RKO (cell line): ENCODE measurements at places on chromosomes 2 and 18.

GRCh38 chr2:25257032-25257552, 84.6 kb downstream of the DNMT3A start:
- no peak for DNase-seq

DNA sequence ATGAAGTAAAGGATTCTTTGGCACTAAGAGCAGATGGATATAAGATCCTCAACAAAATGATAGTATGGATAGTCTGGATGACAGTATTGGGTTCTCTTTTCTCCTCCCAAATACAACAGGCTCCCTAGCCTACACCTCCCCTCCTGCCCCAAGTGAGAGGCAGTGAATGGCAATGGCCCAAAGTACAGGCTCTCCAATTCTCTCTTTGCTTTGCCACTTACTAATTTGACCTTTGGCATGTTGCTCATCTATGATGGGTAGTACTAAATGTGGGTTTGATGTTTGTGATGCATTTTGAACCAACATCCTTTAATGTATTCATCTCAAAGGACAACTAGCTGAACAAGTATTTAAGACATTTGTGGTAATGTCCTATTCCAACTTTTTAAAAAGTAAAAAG, 65.9 kb downstream of the EIF5B start:
- DNase-seq, result no peak

DNA sequence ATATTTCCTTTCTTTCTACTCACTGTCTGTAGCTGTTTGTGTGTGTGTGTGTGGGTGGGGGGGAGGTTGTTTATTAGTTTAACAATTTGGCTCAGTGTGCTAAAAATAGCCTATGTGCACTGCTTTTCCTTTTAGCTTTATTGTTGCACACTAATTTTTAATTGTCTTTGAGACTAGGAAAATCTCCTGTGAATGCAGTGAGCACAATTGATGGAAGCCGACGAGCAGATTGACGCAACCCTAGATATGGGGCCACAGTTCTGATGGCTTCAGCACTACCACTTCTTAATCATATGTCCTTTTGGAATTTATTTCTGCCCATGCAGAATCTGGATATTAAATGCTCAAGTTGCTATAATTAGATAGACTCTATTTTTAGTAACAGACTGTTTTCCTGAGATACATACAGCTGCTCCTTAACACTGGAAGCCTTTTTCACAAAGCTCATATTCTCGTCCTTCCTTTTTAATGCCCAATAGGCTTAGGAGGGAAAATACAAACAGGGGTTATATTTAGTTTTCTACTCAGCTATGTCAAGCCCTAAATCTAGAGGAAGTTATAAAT, 109.1 kb downstream of the IRS1 start:
- DNase-seq, result no peak

DNA sequence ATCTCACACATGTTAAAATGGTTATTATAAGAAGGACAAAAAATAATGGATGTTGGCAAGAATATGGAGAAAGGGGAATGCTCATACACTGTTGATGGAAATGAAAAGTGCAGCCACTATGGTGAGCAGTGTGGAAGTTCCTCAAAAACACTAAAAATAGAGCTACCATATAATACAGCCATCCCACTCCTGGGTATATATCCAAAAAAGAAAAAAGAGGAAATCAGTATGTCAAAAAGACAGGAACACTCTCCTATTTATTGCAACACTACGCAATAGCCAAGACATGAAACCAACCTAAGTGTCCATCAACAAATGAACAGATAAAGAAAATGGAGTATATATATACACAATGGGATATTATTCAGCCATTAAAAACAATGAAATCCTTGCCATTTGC, 642.6 kb downstream of the RNF144A start:
- no peak for DNase-seq

GRCh38 chr2:14148216-14148615, 484.3 kb upstream of the LRATD1 start:
- DNase-seq, result no peak
